Nephron progenitor cell (in vitro differentiated cells): ENCODE measurements at places on chromosomes 16 and 17.

DNA sequence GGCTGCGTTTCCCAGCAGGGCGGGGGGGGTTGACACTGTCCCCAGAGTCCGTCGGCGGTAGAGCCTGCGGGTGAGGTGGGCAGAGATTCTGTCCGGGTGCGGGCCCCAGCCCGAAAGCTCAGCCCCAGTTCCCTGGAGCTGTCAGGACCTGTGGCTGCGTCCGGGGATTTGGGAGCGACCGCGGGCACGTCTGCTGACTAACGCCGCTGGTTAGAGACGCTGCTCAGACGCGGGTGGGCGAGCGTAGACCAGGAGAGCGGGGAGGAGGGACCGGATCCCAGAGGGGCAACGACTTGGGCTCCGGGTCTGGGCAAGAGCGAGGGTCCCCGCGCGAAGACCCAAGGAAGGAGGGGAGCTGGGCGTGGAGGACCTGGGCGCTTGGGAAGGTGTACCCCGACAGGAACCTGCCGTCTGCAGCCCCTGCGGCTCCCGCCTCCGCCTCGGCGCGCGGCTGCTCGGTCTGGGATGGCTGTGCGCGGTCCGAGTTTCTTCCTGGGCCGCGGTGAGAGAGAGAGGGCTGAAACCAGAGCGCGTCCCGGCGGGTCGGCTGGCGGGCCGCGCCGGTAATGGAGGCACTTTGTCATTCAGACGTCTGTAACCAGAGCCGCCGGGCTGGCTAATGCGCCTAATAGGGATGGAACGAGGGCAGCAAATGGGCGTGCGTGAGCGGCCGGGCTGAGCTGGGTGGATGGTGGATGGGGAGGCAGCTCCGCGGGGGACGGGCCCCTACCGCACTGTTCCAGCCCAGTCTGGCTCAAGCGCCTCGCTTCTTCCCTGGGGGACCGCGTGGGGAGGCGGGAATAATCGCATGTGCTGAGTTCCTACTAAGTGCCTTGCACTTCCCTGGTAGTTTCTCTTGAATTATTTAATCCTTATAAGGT lies 2.3 kb downstream of the NGFR start:
- peak; percentile 88 for DNase-seq

DNA sequence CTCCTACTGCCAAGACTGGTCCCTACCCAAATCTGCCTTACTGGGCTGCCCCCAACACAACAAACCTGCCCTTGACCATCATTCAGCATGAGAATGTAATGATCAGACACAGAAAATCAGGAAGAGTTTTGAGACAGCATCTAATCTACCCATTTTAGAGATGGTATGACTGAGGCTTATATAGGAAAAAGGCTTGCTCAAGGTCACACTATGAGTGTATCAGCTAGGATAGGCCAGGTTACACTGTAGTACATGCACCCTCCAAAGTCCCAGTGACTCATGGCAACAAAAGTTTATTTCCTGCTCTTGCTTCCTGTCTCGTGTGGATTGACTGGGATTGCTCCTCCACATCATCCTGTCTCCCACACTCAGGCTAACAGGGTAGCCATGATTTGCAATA lies 27.9 kb downstream of the NLRC5 start:
- DNase-seq: no peak

- DNase-seq: no peak
These were observed 17.7 kb downstream of the CARD14 start for GRCh38 chr17:80187515-80187941.

GRCh38 chr17:39623356-39623950 lies 3.3 kb upstream of the PPP1R1B start:
- DNase-seq: peak; percentile 92

- no peak for DNase-seq
These were observed 209.4 kb downstream of the MRTFB start for GRCh38 chr16:14280541-14280940.

GRCh38 chr16:34050787-34051320 lies 591.4 kb downstream of the TP53TG3F start:
- no peak for DNase-seq

- DNase-seq: no peak
These were observed 78.6 kb upstream of the TANC2 start for GRCh38 chr17:62887437-62887836.

DNA sequence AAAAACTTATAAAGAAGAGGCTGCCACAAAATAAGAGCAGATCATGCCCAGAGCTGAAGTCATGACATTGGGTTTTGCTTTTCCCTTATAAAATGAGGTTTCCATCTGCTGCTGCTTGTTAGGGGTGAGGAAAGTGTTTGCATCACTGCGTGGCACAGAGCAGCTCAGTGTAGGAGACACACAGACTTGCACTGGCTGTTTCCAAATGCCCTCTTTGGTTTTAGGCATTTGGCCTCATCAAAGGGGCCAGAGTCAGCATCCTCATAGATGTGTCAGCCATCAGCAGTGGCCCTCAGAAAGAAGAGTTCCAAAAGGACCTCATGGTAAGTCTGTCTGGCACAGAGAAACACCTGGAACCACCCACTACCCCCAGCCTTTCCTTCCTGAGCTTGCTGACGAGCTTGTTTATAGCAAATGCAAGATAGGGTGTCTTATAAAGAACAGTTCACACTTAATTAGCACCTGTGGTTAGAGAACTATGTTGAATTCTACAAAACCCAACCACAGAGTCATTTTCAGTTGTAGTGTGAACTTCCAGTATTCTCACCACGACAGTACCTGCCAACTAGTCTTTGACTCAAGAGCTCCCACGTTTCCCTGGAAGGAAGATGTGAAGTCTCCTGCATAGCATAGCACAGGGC lies 17.0 kb downstream of the VWA3A start:
- no peak for DNase-seq

DNA sequence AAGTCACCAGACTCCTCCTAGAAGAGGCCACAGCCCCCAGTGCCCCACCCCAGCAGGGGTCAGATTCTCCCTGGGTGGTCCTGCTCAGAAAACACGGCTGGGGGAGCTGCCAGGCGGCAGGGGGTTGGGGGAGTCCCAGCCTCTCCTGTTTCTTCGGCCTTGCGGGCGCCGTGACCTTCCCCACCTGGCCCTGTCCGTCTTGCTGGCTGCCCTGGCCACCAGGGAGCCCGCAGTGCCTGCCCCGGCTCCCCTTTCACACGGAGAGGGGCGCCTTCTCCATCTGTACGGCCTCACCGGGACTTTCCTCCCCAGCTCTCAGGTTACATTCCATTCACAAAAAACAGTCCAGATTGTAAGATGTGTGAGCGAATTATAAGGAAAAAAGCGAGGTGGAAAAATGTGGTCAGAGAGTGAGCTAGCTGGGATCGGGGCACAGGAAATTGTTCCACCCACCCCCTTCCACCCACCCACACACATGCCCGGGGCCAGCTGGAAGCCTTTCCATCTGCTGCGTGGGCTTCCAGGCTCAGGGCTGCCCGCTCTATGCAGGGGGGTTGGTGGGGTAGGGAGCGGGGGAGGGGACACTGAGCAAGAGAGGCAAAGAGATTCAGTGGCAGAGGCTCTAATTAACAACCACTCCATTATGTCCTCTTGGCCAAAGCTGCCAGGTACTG lies 14.6 kb upstream of the CIBAR2 start:
- DNase-seq: peak; percentile 74

DNA sequence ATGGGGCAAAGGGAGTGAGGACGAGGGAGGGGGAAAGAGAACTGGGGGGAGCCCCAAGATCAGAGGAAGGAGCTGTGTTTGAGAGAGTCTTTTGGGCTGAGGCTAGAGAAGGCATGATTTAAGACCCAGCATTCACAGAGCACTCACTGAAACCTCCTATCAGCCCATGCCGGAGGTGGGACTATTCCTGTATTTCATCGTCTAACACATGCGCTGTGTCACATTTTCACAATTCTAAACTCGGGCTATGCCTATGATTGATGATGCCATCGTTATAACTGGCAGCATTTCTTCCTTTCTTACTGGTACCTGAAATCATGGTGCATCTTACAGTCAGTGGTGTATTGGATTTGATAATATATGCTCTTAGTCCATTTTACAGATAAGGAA lies 3.5 kb downstream of the FAM171A2 start:
- no peak for DNase-seq

DNA sequence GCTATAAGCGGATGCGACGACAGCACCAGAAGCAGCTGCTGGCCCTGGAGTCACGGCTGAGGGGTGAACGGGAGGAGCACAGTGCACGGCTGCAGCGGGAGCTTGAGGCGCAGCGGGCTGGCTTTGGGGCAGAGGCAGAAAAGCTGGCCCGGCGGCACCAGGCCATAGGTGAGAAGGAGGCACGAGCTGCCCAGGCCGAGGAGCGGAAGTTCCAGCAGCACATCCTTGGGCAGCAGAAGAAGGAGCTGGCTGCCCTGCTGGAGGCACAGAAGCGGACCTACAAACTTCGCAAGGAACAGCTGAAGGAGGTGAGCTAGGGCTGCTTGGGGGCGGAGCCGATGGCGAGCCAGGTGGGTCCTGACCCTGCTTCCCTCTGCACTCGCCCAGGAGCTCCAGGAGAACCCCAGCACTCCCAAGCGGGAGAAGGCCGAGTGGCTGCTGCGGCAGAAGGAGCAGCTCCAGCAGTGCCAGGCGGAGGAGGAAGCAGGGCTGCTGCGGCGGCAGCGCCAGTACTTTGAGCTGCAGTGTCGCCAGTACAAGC lies 10.1 kb downstream of the HIRIP3 start:
- no peak for DNase-seq

DNA sequence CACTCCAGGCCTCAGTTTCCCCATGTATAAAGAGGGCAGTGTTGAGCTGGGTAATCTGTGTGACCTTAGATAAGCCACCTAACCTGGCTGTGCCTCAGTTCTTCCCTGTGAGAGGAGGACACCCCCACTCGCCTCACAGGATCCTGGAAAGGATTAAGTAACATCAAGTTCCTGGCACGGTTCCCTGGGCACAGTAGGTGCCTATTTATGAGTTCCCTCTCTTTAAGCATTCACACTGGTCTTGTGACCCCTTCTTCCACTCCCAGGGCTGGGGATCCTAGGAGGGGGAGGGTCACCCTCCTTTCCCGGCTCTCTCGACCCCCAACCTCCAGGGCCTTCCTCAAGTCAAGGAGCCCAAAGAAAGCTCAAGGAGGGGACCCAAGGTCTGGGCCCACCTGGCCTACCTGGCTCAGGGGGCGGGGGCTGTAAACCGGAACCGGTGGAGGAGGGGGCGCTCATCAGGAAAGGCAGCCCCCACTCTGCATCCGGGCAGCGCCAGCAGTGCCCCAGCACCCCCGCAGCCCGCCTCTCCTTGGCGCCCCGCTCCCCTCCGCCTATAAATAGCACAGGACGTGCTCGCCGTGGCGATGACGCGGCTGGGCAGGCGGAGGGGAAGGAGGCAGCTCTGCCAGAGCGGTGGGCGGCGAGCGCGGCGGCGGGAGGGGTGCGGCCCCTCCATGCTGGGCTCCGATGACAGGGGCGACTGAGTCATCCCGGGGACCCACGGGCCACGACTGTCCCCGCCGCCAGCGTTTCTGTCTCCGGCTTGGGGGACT lies 9.4 kb downstream of the RPL19 start:
- peak; percentile 66 for DNase-seq

GRCh38 chr17:27295945-27296344 lies 2.0 kb downstream of the WSB1 start:
- DNase-seq: no peak

GRCh38 chr17:57562184-57562698 lies 182.9 kb downstream of the CCDC182 start:
- DNase-seq: no peak

GRCh38 chr16:67547423-67548264 lies 14.7 kb upstream of the CTCF start:
- no peak for DNase-seq

- DNase-seq: no peak
These were observed 84.2 kb upstream of the FOXF1 start for GRCh38 chr16:86426063-86426642.

DNA sequence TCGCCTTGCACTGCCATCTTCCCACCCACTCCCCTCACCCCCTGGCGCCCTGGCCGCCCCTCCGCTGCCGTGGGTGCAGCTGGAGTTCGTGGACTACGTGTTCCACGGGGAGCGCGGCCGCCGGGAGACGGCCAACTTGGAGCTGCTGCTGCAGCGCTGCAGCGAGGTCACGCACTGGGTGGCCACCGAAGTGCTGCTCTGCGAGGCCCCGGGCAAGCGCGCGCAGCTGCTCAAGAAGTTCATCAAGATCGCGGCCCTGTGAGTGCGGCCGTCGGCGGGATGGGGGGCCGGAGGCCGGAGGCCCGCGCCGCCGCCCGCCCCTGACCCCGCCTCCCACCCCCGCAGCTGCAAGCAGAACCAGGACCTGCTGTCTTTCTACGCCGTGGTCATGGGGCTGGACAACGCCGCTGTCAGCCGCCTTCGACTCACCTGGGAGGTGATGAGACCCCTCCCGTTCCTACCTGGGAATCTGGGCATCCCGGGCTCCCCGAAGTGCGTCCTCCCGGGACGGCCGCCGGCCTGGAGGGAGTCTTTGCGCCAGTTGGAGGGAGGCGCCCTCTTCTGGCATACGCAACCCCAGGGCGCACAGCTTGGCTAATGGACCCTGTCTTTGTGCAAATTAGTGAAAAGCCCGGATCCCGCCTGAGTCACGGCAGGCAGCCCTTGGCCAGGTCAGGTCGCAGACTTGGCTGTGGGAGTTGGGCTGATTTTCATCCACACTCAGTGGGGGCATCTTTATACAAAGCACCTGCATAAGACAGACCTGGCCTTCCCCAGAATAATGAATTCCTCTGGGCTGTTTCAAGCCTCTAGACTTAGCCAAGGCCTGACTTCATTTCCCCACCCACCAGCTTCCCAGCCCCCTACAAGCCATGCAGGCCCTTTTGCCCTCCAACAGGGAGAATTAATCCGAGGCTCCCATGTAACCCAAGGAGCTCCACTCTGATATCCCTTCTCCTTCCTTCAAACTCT lies 14.3 kb downstream of the RAPGEFL1 start:
- DNase-seq: peak; percentile 78

GRCh38 chr16:17426451-17426850 lies 44.3 kb downstream of the XYLT1 start:
- no peak for DNase-seq

DNA sequence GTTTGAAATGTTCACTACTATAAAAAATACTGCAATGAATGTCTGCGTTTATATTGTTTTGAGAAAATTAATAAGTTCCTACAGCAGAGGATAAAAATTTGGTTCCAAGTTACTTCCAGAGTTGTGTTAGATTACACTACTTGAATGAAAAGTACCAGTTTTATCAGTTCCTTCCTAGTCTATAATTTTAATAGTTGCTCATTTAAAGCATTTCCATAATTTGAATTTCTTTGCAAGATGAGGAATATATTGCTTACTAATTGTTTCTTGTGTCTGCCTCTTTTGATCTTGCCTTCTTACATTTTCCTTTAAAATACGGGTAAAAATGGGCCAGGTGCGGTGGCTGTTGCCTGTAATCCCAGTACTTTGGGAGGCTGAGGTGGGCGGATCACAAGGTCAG lies 4.0 kb downstream of the EMC6 start:
- no peak for DNase-seq

DNA sequence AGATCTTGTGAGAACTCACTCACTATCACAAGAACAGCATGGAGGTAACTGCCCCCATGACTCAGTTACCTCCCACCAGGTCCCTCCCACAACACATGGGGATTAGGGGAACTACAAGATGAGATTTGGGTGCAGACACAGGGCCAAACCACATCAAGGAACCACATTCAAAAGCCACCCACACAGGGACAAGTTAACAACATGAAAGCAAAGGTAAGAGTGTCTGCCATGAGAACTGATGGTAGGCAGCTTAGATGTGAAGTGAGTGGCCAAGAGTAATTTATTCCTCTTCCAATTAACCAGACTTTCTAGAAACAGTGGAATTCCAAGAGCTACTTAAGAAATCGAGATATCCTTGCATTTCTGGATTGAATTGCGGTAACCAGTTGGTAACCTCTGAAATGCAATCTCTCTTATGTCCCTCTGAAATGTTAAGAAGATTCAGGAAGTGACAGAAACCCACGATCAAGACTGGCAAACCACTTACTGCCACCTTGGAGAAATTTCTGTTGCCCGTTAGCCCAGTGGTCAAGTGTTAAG lies 167.4 kb upstream of the CACNG5 start:
- DNase-seq: no peak
